ENCODE measurements at places on chromosomes 3 and 15. TPM values are rescaled to one million over a fixed set of nuclear protein-coding genes. Genes with fewer than 3 reads are reported as not detected.

The IL17RE gene
- total RNA-seq = 2.5 TPM

The WWTR1 gene
- total RNA-seq = 13.2 TPM

The NEK10 gene
- 2.4 TPM for total RNA-seq

- peak; percentile 63 for DNase-seq
Observed at GRCh38 chr3:128794770-128795649, 69.0 kb downstream of the RAB7A start.

- no peak for DNase-seq
Observed at GRCh38 chr3:151925876-151926275, 52.4 kb downstream of the SUCNR1 start.

DNA sequence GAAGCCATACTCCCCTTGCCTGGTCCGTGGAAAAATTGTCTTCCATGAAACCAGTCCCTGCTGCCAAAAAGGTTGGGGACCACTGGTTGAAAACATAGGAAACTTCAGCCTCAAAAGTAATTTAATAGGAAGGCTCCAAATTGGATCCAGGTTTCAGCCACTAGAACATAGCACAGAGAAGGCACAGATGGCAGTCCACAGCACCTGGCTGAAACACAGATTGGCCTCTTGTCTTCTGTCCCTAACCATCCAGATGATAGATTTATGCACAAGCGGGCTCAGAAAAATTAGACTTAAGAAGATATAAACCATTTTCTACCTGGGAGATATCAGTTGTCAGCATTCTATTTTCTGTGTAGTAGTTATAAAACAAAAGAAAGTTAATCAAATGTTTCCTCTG, 397.1 kb downstream of the CNTN4 start:
- DNase-seq = no peak

GRCh38 chr3:148906667-148907066, 41.6 kb downstream of the CPA3 start:
- no peak for DNase-seq

DNA sequence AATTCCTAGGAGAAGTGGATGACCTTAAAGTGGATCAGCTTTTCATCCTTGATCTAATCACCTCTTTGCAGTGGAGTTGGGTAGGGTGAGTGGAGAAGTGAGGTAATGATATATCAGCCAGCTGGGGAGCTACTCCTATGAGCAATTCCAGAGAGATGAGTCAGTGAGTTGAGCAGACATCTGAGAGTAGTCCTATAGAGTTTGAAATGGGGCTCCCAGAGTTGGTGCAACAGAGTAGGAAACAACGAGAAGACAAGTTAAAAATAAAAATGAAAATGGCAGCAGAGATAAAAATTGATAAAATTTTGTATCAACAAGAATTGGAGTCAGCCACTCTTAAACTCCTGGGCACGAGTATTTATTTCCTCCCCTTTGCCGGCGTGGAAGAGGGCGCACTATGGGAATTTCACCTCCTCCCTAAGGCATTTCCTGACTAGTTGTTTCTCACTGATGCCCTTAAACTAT, 150.8 kb upstream of the DPH6 start:
- DNase-seq = no peak

DNA sequence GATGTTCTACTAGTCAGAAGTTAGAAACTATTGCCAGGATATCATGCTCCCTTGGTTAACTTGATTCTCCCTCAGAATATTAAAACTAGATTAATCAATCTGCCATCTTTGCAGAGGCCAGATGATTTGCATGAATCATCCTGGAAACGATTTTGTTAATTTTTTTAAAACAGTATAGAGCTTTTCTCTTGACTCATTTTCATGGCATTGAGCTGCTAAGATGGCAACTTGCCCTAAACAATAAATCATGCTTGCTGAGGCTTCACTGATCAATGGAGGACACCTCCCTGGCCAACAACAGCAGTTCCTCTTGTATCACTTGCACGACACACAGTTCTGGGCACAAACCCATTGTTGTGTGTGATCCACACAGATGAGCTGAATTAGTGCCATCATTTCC, 109.1 kb downstream of the COL6A6 start:
- DNase-seq = no peak
